ENCODE measurements at places on chromosomes 16 and 17.

- peak; percentile 35 for DNase-seq
Measured at GRCh38 chr16:6483469-6484033, 849.1 kb upstream of the RBFOX1 start.

DNA sequence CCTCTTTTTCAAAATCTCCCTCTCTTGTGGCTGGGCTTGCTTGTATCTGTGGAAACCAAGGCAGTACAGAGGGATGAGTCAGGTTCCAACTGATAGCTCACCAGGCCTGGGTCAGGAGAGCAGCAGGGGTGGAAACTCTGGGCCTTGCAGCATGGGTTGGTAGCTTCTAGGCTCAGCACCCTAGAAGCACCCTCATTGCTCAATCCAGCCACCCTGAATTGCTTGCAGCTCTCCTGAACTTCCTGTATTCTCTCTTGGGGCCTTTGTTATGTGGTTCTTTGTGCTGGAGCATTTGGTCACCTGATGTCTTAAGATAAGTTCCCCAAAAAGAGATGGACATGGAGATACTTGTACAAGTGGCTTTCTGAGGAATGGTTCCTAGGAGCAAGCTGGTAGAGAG lies 169.4 kb downstream of the IRX5 start:
- DNase-seq = no peak

DNA sequence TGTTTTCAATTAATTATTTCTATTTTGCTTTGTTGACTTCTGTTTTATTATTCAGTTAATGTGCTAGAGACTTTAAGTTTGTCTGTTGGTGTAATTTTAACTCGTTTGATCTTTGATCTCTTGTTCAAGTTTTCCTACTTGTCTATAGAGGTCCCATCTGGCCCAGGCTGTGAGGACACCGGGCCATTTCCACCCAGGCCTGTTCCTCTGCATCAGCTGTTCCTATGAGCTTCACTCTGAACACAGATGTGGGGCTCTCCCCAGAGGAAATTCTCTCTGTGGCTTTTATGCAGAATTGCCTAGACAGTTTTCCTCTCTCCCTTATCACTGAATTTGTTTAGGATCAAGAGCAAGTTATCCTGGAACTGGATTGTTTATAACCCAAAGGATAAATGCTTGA lies 44.7 kb downstream of the MYO18A start:
- no peak for DNase-seq

DNA sequence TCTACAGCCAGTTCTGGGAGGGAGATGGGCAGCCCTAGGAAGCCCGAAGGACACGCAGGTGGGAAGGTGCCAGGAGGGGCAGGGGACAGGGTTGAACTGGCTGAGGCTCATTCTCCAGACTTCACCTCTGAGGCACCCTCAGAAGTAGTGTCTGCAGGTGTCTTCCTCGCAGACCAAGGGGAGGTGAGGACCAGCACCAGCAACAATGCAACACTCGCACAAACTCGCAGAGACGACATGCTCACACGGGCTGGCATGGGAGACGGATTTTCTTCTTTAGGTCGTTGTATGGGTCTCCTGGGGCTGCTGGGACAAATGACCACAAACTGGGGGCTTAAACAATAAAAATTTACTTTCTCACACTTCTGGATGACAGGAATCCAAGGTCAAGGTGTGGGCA lies 132.2 kb upstream of the FOXF1 start:
- no peak for DNase-seq

DNA sequence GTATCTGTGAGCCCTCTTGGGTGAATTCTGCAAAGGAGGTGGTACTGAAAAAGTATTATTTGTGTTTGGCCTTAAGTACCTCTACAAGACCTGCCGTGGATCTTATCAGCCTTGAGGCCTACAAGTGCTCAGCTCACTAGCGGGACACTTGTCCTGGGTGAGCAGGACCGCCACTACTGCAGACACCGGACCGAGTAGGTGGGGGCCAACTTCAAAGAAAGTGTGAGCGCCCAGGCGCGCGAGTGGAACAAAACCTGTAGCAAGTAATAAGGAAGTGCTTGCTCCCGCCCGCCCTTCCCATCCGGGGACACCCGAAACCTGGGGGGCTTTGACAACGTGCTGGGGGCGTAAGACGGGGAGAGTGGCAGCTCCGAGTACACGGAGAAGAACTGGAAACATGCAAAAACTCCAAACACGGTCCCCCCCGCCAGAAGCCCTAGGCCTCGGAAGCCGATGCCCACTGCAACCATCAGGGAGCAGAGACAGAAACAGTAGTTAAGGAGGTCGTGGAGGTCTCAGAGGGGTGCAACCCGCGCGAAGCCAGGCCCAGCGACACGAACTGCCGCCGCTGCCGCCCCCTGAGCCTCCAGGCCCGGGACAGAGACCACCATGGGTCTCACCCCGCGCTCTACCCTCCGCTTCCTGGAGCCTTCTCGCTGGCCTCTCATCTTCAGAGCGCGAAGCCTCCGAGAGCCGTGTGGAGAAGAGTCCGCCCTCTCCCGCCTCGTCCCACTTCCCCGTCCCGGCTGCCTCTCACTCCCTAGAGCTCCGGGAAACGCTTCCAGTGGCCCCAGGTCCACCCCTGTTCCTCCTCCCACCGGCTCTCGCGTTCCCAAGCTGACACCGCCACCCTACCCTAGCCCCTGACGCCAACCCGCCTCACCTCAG lies 537 bp downstream of the CNOT1 start:
- DNase-seq = no peak

- DNase-seq = peak; percentile 67
Measured at GRCh38 chr16:85602402-85603202, 10.5 kb upstream of the GSE1 start.

- no peak for DNase-seq
Measured at GRCh38 chr17:68390888-68391545, 66.3 kb downstream of the WIPI1 start.

DNA sequence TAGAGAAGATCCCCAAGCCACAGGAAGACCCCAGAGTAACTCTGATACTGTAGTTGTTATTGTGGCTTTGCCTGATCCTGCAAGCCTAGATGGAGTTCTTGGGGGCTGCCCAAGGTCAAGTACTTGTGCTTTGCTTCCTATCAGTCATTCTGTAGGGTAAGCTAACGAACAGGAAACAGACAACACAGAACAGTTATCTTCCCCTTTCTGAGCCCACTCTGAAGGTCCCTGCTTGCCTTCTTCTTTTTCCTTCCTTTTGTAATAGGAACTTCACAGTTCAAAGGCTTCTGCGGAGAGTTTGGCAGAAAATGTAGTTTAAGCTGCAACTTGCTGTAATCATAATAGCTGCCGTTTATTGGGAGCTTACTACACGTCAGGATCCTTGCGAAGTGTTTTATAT lies 494.1 kb upstream of the ERCC4 start:
- DNase-seq = no peak

DNA sequence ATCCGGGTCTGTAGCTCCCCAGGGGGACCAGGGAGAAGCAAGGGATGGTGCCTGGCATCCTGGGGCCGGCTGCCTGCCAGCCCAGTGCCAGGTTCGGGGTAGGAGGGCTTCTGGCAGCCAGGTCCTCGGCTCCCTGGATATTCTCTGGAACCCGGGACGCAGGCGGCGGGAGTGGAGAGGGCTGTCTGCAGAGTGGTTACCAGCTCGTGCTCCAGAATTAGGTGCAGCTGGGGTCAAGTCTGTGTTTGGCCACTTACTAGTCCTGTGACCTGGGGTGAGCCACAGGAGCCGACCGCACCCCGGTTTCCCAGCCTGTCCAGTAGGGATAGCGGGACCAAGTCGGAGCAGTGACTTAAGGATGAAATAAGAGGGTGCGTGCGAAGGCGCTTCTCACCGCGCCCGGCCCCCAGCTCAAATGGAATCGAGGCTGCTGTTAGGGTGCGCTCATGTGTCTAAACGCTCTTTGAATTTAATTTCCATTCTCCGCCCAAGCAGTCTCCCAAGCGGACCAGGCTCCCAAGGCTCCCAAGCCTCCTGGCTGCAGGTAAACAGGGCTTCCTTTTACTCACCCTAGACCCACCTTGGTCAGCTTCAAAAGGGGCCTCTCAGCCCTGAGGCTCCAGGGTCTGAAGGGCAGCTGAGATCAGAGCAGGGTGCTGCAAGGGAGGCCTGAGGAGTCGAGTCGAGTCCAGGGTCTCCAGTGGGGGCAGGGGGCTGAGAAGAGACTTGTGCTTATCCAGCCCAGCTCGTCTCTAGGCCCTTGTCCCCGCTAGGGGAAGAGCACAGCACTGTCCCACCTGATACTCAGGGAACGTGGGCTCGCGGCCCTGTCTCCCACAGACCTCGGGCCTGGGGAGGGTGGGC lies 28.3 kb upstream of the ZNF469 start:
- DNase-seq = no peak

- no peak for DNase-seq
Measured at GRCh38 chr17:19250421-19251173, 13.4 kb downstream of the EPN2 start.

DNA sequence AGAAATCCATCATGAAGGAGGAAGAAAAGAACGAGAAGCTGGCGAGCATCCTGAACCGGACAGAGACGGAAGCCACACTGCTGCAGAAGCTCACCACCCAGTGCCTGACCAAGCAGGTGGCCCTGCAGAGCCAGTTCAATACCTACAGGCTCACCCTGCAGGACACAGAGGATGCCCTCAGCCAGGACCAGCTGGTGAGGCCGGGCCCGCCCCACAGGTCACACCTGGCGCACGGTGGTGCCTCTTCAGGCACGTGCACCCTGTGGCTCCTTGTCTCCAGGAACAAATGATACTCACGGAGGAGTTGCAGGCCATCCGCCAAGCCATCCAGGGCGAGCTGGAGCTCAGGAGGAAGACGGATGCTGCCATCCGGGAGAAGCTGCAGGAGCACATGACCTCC lies 19.8 kb upstream of the GAA start:
- no peak for DNase-seq

GRCh38 chr17:80889231-80890195 lies 102.1 kb upstream of the CHMP6 start:
- no peak for DNase-seq

- DNase-seq = no peak
Measured at GRCh38 chr17:78041386-78042179, 83.1 kb downstream of the TNRC6C start.

- no peak for DNase-seq
Measured at GRCh38 chr17:80029258-80029974, 6.3 kb downstream of the TBC1D16 start.

- no peak for DNase-seq
Measured at GRCh38 chr16:30942426-30942806, 6.5 kb upstream of the ORAI3 start.

DNA sequence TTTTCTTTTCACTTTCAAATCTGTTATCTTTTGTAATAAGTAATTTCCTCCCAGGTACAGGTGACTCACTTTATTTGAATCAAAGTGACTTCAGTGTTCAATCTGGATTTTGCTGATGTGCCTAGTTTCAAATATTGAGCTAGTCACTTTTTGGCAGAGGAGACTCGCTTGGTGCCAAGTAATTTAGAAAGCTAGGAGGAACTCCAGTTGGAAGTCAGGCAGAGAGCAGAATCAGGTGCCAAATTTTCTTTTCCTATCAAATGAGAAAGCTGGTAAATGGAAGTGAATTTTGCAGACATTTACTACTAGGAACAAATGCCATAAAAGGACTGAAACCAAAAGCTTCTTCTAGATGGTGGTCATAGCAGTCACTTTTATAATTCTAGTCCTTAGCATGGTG lies 656.0 kb upstream of the KIF2B start:
- no peak for DNase-seq

GRCh38 chr17:73667181-73667959 lies 23.1 kb upstream of the SDK2 start:
- no peak for DNase-seq
